ENCODE measurements at places on chromosomes 2 and 18. TPM values are rescaled to one million over a fixed set of nuclear protein-coding genes. Genes with fewer than 3 reads are reported as not detected.

GRCh38 chr18:46915800-46916550 is 1.3 kb downstream of the PIAS2 start:
- H3K27me3 ChIP-seq = no peaks in the 10 kb centered on the region
- peak overlapping the region; percentile 85 for H3K27ac ChIP-seq
- peaks cover 5% of the 10 kb centered on the region for H3K36me3 ChIP-seq
- peaks cover 40% of the 10 kb centered on the region for H3K4me1 ChIP-seq
- peak overlapping the region; percentile 87 for H3K4me3 ChIP-seq

DNA sequence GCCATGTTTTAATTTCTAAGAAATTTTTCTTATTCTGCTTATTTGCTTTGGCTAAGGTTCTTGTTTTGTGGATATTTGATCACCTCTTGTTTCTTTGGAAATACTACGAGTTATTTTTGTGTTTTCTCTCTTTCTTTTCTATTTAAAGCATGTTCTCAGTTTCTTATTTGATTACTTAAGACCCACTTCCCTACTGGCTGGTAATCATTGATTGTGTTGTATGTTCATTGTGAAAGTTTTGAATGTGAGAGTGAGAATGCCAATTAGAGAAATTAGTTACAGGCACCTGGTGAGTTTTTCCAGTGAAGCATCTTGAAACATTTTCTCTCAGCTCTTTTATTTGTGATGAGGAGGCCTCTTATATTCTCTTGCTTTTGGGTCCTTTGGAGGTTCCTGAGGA is 226.7 kb upstream of the MC4R start:
- H3K27me3 ChIP-seq = no peaks in the 10 kb centered on the region
- no peak overlapping the region for H3K27ac ChIP-seq
- H3K36me3 ChIP-seq = no peaks in the 10 kb centered on the region
- no peak overlapping the region for H3K4me3 ChIP-seq

DNA sequence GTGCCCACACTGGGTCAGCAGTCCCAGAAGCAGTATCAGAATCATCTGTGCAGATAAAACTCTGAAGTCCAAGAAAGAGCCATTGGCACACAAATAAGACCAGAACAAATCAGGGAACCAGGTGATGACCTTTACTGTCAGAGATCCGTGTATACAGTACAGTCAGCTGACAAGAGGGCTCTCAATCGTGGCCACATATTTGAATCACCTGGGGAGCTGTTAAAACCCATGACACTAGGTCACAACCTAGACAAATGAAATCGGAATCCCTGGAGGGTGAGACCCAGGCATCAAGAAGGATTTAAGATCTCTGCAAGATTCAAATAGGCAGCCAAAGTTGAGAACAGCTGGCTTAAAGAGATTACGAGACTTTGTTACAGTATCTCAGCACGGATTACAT is 807.1 kb downstream of the RNF144A start:
- no peak for DNase-seq
- peak overlapping the region; percentile 76 for H3K4me3 ChIP-seq
- no peaks in the 10 kb centered on the region for H3K27me3 ChIP-seq
- peaks cover 58% of the 10 kb centered on the region for H3K36me3 ChIP-seq
- H3K27ac ChIP-seq = peak overlapping the region; percentile 86

- DNase-seq = no peak
- H3K4me3 ChIP-seq = no peak overlapping the region
- H3K27me3 ChIP-seq = no peaks in the 10 kb centered on the region
- H3K27ac ChIP-seq = no peak overlapping the region
Observed at GRCh38 chr2:145652571-145653545, 1132.9 kb upstream of the ZEB2 start.

DNA sequence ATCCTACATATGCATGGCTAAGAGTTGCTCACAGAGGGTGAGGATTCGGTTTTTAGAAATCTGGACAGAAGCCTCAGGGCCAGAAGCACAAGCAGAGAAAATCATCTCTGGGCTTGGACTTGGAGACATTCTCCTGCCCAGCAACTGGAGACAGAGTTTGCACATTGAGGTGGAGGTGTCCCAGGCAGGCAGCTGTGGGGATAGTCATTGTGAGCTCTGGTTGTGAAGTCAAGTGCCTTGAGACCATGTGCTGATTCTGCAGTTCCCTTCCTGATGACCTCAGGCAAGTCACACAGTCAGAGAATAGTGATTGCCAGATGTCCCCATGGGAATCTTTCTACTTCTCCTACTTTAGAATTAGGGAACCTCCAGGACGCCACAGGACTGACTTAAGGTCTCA is 108.4 kb upstream of the LDAH start:
- H3K27me3 ChIP-seq = no peaks in the 10 kb centered on the region
- no peaks in the 10 kb centered on the region for H3K4me1 ChIP-seq
- no peaks in the 10 kb centered on the region for H3K36me3 ChIP-seq

DNA sequence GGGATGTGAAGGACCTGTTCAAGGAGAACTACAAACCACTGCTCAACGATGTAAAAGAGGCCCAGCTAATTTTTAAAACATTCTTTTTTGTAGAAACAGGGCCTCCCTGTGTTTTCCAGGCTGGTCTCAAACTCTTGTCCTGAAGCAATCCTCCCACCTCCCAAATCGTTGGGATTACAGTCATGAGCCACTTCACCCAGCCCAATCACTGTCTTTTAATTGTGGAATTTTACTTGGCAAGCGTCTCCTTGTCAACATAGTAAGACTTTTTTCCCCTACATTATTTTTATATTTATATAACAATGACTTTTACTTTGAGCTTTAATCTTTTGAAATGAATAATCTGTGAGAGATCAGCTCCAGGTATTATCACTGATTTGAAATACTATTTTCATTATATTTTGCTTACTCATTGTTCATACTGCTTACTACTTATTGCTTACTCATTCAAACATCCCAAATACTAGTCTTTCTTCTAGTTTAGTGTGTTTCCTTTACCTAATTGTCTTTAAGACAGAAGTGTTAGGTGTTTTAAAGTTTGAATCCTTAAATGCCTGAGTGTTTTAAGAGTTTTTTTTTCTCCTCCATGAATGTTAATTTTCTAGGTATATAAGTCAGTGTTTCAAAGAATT is 48.9 kb downstream of the PTPN4 start:
- no peak overlapping the region for H3K27ac ChIP-seq
- H3K4me3 ChIP-seq = no peak overlapping the region
- H3K27me3 ChIP-seq = no peaks in the 10 kb centered on the region
- H3K4me1 ChIP-seq = peaks cover 4% of the 10 kb centered on the region
- peaks cover 45% of the 10 kb centered on the region for H3K36me3 ChIP-seq

DNA sequence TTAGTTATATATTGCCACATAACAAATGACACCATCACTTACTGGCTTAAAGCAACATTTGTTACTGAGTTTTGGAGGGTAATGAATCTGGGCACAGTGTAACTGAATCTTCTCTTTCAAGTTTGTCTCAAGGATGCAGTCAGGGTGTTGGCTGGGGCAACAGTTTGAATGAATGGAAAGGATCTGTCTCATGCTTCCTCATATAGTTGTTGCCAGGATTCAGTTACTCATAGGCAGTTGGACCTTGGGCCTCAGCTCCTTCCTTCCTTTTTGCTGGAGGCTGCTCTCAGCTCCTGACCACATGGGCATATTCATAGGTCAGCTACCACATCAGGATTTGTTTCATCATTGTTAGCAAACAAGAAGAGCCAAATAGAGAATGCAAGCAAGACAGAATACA is 466.1 kb upstream of the MC4R start:
- H3K36me3 ChIP-seq = no peaks in the 10 kb centered on the region
- no peaks in the 10 kb centered on the region for H3K4me1 ChIP-seq
- H3K27me3 ChIP-seq = no peaks in the 10 kb centered on the region
- H3K27ac ChIP-seq = no peak overlapping the region
- no peak for DNase-seq

DNA sequence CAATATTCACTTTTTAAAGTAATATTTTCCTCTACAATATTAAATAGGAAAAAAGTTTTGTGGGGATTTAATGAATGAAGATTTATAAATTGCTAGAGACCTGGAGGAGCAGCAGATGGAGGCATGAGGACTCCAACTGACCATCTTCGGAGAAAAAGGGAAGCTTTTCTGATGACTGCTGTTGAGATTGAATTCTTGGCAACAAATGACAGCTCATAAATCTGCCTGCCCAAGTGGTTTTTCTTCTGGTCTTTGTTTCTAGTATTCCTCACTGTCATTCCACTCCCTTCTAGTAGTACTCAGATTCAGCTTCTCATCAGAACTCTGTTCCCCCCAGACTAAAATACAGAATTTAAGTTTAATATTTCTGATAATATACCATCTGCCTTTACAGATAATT is 157.0 kb downstream of the EML6 start:
- no peaks in the 10 kb centered on the region for H3K4me1 ChIP-seq
- no peak overlapping the region for H3K27ac ChIP-seq
- H3K4me3 ChIP-seq = no peak overlapping the region
- no peaks in the 10 kb centered on the region for H3K36me3 ChIP-seq
- H3K27me3 ChIP-seq = peaks cover 5% of the 10 kb centered on the region

DNA sequence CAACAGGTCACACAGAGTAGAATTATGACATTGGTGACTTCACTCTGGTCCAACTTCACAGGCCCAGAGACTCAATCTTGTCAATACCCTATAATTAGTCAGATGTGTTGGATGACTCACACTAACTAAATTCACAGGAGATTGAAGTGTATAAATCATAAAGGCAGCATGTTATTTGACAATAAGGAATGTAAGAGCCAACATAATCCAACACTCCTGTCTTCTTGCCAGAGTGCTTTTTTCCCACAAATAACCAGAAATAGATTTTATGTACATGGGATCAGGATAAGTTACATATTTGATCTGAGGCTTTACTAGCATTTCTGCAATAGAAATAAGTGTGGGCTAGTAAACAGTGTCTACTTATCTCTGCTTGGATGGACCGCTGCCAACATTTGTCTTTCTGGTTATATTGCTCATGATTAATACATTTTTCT is 42.2 kb upstream of the ZSWIM2 start:
- H3K27me3 ChIP-seq = no peaks in the 10 kb centered on the region
- no peak for DNase-seq
- no peaks in the 10 kb centered on the region for H3K36me3 ChIP-seq

- H3K4me1 ChIP-seq = no peaks in the 10 kb centered on the region
- H3K4me3 ChIP-seq = no peak overlapping the region
- H3K27ac ChIP-seq = no peak overlapping the region
- no peaks in the 10 kb centered on the region for H3K36me3 ChIP-seq
- no peak for DNase-seq
Observed at GRCh38 chr18:39480494-39481195, 1915.0 kb upstream of the CELF4 start.

GRCh38 chr18:54606835-54607212 is 15.8 kb downstream of the DYNAP start:
- no peak for DNase-seq
- H3K4me1 ChIP-seq = no peaks in the 10 kb centered on the region
- H3K27me3 ChIP-seq = no peaks in the 10 kb centered on the region
- H3K4me3 ChIP-seq = no peak overlapping the region
- H3K27ac ChIP-seq = no peak overlapping the region

DNA sequence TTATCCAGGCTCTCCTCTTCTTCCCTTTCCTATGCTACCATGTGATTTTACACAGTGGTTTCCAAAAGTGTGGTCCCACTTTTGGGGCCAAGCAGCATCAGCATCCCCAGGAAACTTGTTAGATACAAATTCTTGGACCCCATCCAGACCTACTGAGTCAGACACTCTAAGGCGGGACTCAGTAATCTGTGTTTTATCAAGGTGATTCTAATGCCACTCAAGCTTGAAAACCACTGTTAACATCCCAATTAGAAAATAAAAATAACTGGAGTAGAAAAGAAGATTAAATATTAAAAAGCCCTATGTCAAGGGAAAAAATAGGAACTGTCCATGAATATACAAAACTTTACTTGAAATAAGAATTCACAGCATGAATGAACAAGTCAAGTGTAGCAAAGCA is 10.8 kb downstream of the DSG2 start:
- no peaks in the 10 kb centered on the region for H3K4me1 ChIP-seq
- no peak overlapping the region for H3K27ac ChIP-seq
- H3K27me3 ChIP-seq = no peaks in the 10 kb centered on the region
- no peak overlapping the region for H3K4me3 ChIP-seq
- DNase-seq = no peak

GRCh38 chr2:136135921-136136906 is 18.3 kb upstream of the CXCR4 start:
- peaks cover 11% of the 10 kb centered on the region for H3K27me3 ChIP-seq
- peaks cover 6% of the 10 kb centered on the region for H3K36me3 ChIP-seq
- H3K4me1 ChIP-seq = peaks cover 91% of the 10 kb centered on the region
- H3K27ac ChIP-seq = peak overlapping the region; percentile 95

- no peak overlapping the region for H3K4me3 ChIP-seq
- peaks cover 11% of the 10 kb centered on the region for H3K4me1 ChIP-seq
- no peaks in the 10 kb centered on the region for H3K36me3 ChIP-seq
Observed at GRCh38 chr2:26670931-26671460, 21.5 kb upstream of the KCNK3 start.

Gene BOLL
- not detected for total RNA-seq

Gene OTOS
- not detected for total RNA-seq

Gene ICA1L
- 5.1 TPM for total RNA-seq

Gene SMAD7
- total RNA-seq = 23.8 TPM

Gene TLX2
- 0.34 TPM for total RNA-seq

Gene SERPINB3
- not detected for total RNA-seq

Gene CCDC148
- not detected for total RNA-seq

Gene DQX1
- total RNA-seq = 0.18 TPM

Gene DLX2
- total RNA-seq = not detected

All from activated CD8-positive, alpha-beta T cell treated with anti-CD3 and anti-CD28 coated beads, Interleukin-2, amount 10 ng/mL, durations not matched to agents 7 days and 5 days (primary cell).